ENCODE measurements at places on chromosomes 16 and 17. TPM values are rescaled to one million over a fixed set of nuclear protein-coding genes. Genes with fewer than 3 reads are reported as not detected.

GRCh38 chr16:19636436-19637267, 81.1 kb downstream of the VPS35L start:
- no peak for DNase-seq

- DNase-seq = no peak
Measured at GRCh38 chr17:2982854-2983253, 80.6 kb downstream of the OR1D5 start.

GRCh38 chr16:67191411-67191994, 452 bp upstream of the E2F4 start:
- no peak for DNase-seq

GRCh38 chr16:8346294-8346693, 244.0 kb downstream of the TMEM114 start:
- no peak for DNase-seq

- peak; percentile 60 for DNase-seq
Measured at GRCh38 chr17:16352667-16353316, 477 bp downstream of the CENPV start.

DNA sequence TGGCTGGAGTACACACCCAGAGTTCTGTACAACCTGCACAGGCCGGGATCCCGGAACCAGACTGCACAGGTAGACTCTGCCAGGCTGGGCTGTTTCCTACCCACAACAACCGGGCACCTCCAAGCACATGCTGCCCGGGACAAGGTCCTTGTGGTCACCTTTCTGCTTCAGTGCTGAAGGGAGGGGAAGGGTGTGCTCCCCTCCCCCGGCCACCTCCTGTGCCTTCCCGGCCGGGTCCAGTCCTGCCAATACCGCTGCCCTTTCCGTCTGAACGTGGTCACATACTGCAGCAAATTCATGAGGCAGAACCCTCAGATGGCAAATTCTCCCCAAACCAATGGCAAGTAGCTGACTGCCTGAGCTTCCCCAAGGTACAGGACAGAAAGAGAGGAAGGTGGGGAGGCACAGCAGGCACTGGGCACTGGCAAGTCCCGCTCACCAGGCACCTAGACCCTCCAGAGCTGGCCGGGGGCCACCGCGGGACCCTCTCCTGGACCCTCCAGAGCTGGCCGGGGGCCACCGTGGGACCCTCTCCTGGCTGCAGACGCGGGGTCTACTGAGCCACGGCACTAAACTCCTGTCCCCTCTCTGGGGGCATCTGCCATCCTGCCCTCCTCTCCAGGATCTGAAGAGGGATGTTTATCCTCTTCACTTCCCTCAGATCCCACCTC, 22.8 kb downstream of the SLC43A2 start:
- no peak for DNase-seq

The RAB11FIP4 gene
- total RNA-seq = 103 TPM

The LGALS9B gene
- not detected for total RNA-seq

The PMFBP1 gene
- total RNA-seq = 13.1 TPM

All from glutamatergic neuron (in vitro differentiated cells).